ENCODE measurements at places on chromosomes 5 and 9.

- no peak for DNase-seq
These were observed 144.5 kb upstream of the SEMA6A start for GRCh38 chr5:116719106-116719505.

DNA sequence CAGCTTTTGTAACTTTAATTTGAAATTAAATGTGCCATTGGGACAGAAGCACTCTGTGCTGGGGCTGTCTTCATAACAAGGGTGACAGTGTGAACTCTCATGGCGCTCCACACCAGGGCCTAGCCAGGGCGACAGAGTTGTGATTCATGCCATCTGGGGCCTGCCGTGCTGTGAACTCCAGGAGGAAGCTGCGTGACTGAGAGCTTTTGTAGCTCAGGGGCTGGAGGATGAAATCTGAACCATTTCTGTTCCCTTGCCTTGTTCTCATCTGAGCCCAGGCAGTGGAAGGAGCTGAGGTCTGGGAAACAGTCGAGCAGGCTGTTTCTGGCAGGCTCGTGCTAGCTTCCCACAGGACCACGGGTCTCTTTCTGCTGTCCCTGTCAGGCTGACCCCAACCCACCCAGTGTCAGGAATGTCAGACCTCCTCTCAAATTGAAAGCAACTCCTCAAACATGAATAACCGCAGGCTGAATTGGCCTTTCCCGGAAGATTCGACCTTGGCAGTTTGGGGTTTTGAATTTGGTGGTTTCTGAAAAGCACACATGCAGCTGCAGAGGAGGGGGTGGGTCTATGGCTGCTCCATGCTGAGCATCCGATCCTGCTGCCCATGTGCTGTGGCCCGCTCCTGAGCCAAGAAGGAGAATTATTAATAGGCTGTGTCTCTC lies 69.2 kb upstream of the RPS23 start:
- no peak for DNase-seq

DNA sequence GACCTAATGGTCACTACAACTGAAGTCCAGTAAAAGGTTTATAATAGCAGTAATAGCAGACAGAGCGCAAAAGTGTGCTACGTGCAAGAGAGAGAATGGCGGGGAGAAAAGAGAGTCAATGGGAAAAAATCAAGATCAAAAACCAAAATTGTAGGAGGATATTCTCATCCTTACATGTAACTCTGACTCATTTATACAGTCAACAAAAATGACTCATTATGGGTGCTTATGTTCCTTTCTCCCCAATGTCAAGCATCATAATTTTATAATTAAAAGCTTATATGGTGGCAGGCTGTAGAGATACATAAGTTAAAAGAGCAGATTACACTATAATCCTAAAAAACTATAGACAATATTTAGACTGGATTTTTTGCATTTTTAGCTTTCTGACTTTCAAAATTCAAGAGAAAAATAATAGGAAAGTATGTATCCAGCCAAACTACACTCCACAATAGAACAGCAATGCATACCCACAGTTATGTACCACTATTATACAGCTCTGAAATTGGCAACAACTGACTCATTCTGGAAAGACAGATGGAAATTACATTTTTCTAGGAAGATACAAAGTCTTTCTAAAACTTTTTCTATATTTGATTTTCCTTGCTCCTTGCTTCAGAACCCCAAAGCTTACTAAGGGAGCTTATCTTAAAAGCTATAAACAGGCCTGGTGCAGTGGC lies 78.4 kb downstream of the PLPP1 start:
- DNase-seq = no peak

- DNase-seq = no peak
These were observed 597.9 kb downstream of the PTPRD start for GRCh38 chr9:10014889-10015288.

DNA sequence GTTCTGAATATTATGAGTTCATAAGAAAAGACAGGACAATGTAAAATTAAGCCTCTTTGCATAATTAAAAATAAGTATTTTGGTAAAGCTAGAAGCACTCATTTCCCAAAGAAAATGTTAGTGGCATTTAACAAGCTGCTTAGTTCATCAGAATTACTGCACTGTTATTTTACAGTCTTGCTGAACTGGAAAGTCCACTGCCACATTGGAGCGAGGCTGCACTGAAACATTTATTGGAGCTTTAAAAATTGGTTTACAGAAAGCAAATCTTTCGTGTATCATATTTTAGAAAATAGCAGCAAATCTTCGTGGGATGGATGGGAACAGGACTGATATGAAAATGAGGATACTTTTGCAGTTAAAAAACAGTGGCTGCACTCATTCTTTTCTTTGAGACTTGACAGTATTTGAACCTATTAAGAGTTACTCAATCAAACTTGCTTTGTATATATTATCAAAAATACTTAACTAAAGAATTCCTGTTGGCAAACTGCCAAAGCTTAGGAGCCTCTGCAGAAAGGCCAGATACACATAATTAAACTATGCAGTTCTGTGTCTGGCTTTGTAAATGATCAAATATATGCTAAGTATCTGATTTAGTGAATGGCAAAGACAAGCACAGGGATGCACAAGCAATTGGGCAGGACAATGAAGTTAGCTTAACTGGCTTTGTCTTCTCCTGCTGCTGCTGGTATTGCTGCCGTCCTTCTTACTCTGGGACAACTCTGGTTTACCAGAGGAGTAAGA lies 16.5 kb upstream of the FBXL7 start:
- no peak for DNase-seq

Data from pancreas (tissue), 10 donors.